Heart left ventricle (tissue), 16 donors: ENCODE measurements at places on chromosomes 2 and 18.

GRCh38 chr18:56775701-56776100 is 124.5 kb downstream of the WDR7 start:
- DNase-seq = no peak

- peak; percentile 59 for DNase-seq
These were observed 23.6 kb downstream of the ANKRD44 start for GRCh38 chr2:197286805-197287595.

DNA sequence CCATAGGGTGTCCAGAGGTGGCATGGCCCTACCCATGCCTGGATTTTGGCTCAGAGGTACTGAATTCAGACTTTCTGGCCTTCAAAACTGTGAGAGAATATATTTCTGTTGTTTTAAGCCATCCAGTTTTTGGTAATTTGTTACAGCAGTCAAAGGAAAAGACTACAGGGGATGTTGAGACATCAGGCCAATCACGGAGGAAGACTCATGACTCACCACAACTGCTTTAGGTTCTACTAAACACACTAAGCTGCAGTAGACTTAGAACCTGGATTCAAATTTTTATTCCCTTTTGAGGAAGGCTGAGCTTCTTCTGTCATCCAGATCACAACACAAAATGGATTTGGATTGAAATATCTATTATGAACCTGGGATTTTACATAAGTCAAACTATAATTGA is 12.0 kb upstream of the C2orf66 start:
- DNase-seq = no peak

- no peak for DNase-seq
These were observed 376.3 kb upstream of the SALL3 start for GRCh38 chr18:78603102-78603983.

DNA sequence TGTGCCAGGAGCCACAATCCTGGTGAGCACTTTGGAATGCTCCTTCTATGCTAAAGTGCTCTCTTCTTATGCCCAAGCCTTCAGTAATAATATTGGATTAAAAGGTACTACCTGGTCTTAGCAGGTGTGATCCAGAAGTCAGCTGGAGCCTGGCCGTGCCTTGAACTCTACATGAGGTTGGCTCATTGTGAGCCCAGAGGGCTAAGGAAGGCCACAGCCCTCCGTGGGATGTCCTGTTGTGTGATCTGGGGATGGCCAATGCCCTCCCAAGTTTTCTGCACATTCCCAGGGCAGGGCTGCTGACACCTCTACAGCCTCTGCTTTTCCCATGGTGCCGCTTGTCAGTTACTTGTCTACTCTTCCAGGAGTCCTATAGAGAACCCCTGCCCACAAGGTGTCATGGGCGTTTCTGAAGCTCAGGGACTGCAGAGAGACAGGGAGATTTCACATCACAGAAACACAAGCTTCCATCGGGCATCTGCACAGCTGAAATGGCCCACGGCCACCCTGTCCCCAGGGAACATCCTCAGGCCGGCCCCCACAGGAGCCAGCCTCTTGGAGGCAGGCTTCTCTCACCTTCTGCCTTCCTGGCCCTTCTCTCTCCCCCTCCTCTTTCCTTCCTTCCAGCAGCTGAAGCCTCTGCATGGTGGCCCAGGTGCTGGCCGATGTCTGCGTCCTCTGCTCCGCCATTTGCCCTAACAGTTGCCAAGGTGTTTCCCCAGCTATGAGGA is 27.3 kb upstream of the GPR55 start:
- no peak for DNase-seq

DNA sequence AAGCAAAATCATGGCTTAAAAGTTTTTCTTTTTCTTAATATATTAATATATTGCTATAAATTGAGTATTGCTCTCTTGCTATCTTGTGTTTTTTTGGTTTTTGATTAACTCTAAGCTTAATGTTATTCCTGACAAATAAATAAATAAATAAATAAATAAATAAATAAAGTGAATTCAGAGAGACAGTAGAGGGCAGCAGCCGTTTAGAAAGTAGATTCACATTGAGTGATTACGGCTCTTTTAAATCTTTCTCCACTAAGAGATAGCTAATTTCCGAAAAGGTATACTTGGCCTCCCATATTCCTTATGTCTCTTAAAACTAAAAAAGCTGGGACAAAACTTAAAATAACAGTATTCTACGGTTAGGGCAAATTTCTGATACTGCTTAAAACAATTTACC is 34.3 kb downstream of the MSH2 start:
- DNase-seq = no peak

GRCh38 chr18:21163647-21164547 is 52.3 kb upstream of the ROCK1 start:
- no peak for DNase-seq

- no peak for DNase-seq
These were observed 462.2 kb downstream of the SETBP1 start for GRCh38 chr18:45142868-45143267.

GRCh38 chr18:2102022-2102421 is 469.3 kb downstream of the METTL4 start:
- DNase-seq = no peak

GRCh38 chr2:113060396-113060795 is 1.4 kb downstream of the IL36RN start:
- DNase-seq = no peak

- DNase-seq = no peak
These were observed 3.0 kb upstream of the FOSL2 start for GRCh38 chr2:28389399-28390240.

- DNase-seq = no peak
These were observed 419.7 kb upstream of the TNP1 start for GRCh38 chr2:217279556-217279955.

DNA sequence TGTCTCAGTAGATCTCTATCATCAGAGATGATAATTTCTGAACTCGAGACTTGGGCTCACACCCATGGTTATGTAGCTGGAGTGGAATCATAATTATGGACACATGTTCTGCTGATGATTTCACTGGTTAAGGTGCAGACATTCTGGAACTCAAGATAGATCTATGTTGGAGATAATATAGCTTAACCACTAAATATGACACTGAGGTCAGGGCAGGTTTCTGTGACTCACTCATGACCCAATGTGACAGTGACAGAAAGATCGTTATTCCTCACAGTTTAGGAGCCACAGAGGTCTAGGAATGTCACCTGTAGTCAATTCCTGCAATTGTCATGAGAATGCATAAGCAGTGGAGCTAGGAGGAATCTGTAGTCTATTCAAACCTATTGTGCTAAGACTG is 828.6 kb downstream of the TRIB2 start:
- no peak for DNase-seq

GRCh38 chr2:81225756-81226155 is 921.2 kb upstream of the LRRTM1 start:
- DNase-seq = no peak

- no peak for DNase-seq
These were observed 539.4 kb upstream of the CDH2 start for GRCh38 chr18:28716338-28716737.

DNA sequence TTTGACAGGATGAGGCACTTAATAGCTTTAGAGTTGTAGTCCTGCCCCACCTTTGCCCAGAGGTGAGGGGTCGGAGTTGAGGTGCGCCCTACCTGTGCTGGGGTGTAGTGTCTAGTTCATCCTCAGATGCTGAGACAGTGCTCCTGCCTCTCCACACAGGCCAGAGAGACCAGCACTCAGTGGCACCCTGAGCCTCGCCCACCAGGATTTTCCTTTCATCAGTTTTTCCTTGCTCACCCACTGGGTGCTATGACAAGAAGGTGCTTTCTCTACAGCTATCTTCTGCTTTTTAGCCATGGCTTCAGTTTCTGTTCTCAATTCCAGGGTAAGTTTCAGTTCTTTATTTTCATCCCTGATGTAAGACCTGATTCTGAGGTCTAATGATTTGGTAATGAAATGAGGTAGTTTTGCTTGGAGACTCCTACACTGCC is 16.8 kb upstream of the TMEM131 start:
- no peak for DNase-seq

GRCh38 chr2:111903930-111904439 is 5.6 kb downstream of the MERTK start:
- DNase-seq = no peak

GRCh38 chr18:63162271-63163014 is 157.1 kb downstream of the BCL2 start:
- DNase-seq = peak; percentile 36

DNA sequence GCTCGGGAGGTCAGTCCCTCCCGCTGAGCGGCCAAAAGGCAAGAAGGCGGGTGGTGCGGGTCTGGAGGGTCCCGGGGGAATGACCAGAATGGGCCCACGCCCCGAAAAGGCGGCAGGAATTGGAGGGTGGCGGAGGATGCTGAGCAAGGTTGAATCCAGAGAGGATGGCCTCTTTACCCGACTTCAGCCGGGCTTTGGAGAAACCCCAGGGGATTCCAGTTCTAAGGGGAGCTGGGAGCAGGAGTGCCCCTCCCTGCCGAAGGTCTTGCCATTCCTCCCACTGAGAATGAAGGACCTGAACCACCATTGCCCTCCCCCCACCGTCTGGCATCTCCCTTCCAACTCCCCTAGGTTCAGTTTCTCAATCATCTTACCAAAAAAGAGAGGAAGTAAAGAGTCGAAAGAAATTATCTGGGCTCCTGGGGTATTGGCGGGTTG is 38.9 kb upstream of the ATP6V1B1 start:
- DNase-seq = no peak

- no peak for DNase-seq
These were observed 103.3 kb upstream of the VRK2 start for GRCh38 chr2:57943315-57943714.

GRCh38 chr2:174024524-174025270 is 59.5 kb upstream of the SP3 start:
- peak; percentile 85 for DNase-seq

GRCh38 chr2:69554981-69555380 is 88.6 kb downstream of the AAK1 start:
- no peak for DNase-seq

- no peak for DNase-seq
These were observed 56.5 kb upstream of the EDAR start for GRCh38 chr2:109045505-109045904.

- no peak for DNase-seq
These were observed 262.1 kb downstream of the EPHA4 start for GRCh38 chr2:221309892-221310583.

GRCh38 chr18:10402871-10403559 is 51.4 kb upstream of the APCDD1 start:
- no peak for DNase-seq

DNA sequence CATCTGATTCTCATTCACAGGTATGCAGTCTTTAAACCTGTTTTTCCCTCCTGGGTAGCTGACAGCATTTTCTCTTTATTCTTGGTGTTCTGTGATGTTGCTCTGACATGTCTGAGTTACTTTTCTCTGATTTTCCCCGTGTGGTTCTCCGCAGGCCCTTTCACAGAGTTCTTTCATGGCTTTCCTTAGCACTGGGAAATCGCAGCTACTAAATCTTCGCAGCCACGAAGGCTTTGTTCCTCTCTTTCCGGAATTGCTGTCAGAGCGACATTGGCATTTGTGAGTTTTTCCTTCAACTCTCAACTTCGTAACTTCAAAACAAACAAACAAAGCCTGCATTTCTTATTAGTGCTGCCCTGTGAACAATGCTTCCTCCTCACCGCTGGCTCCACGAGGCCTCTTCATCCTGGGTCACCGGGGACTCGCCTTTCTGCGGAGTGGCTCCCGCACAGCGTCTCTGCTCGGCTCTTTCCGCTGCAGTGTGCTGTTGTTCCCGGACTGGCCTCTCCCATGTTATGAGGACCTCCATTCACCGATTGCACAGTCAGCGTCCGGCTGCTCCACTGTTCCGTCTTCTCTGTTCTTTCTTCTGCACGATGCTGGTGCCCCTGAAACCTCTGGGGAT is 16.1 kb downstream of the COLEC11 start:
- no peak for DNase-seq

DNA sequence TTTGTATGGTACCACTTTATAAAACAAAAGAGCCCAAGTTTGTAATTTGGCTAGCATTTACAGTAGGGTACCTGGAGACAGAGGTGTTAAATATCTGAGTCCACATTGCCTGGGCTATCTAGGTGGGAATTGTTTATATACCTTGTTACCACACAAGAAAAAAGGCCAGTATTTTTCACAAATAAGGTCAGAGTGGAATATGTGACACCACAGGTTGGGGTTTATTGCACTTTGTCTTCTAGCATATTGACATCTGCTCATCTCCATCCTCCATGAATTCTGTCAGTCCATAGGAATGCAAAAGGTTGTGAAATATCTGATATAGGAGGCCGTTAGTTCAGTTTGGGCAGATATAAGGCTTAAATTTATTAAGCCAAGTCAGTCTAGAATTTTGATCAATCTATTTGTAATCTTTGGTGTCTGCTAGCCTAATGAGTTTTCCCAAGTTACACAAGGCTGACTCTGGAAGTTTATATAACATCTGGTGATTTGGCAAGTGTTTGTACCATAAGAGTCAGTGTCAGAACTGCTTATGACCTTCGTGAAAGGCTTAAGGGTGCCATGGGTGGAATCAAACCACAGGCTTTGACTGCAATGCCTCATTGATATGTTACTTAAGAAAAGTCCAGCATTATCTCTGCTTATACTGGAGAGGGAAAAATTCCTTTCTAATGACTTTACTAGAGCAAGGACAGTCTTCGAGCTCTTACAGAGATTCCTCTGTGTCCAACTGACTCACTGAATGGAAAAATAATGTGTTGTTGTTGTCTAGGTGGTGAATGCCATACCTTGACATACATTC is 11.3 kb upstream of the DPP4 start:
- DNase-seq = no peak

GRCh38 chr2:96386470-96386869 is 50.9 kb downstream of the NCAPH start:
- no peak for DNase-seq

GRCh38 chr2:66442516-66443185 is 7.7 kb downstream of the MEIS1 start:
- no peak for DNase-seq

DNA sequence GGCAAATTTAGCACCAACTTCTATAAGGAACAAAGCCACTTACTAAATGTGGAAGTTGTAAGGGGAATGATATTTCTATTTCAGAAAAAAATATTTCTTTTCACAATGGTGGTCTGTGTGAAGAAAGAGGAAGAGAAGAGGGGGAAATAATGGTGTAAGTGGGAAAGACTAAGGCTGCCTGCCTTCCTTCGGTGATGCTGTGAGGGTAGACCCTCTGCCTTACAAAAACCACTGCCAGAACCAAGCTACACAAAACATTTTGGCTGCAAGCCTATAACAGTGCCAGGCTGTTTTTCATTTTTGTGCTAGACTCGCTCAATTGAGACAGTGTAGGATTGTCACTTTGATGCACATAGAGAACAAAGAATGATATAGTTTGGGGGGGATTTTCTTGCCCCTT is 286.6 kb downstream of the ZEB2 start:
- no peak for DNase-seq

GRCh38 chr18:61972389-61973264 is 79.8 kb upstream of the RNF152 start:
- no peak for DNase-seq

- no peak for DNase-seq
These were observed 25.1 kb downstream of the CSRNP3 start for GRCh38 chr2:165494573-165494972.
